Posterior vena cava (tissue), 2 donors: ENCODE measurements at places on chromosomes 16 and 17. TPM values are rescaled to one million over a fixed set of nuclear protein-coding genes. Genes with fewer than 3 reads are reported as not detected.
A peak's percentile ranks its signal among the peaks of the same experiment; 100 is the strongest.

DNA sequence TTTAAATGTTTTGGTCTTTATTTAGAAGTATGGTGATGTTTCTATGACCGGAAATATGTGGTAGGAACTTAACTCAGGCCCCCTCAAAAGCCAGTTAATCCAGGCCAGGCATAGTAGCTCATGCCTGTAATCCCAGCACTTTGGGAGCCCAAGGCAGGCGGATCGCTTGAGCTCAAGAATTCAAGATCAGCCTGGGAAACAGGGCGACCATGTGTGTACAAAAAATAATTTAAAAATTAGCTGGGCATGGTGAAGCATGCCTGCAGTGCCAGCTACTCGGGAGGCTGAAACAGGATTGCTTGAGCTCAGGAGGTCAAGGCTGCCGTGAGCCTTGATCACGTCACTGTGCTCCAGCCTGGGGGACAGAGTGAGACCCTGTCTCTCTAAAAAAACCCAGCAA is 10.3 kb downstream of the RSL1D1 start:
- DNase-seq, result no peak

- DNase-seq, result peak; percentile 58
Measured at GRCh38 chr16:68401871-68402747, 46.2 kb downstream of the SMPD3 start.

- no peak for DNase-seq
Measured at GRCh38 chr16:49745311-49745747, 110.6 kb downstream of the ZNF423 start.

DNA sequence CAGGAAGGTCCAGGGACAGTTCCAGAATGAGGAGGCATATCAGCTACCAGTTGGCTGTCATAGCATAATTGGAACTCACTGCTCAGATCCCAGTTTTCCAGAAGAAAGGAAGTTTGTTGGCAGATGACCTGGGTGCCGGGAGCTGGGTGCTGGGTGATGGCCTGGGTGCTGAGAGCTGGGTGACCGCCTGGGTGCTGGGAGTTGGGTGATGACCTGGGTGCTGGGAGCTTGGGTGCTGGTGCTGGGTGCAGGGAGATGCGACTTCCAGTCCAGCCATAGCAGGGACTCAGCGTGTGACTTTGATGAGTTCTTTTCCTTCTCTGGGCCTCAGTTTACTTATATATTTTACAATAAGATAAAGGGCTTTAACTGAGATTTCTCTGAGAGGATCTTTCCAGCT is 18.0 kb downstream of the WSCD1 start:
- peak; percentile 42 for DNase-seq

SLC12A3 gene
- total RNA-seq, result not detected

DNA sequence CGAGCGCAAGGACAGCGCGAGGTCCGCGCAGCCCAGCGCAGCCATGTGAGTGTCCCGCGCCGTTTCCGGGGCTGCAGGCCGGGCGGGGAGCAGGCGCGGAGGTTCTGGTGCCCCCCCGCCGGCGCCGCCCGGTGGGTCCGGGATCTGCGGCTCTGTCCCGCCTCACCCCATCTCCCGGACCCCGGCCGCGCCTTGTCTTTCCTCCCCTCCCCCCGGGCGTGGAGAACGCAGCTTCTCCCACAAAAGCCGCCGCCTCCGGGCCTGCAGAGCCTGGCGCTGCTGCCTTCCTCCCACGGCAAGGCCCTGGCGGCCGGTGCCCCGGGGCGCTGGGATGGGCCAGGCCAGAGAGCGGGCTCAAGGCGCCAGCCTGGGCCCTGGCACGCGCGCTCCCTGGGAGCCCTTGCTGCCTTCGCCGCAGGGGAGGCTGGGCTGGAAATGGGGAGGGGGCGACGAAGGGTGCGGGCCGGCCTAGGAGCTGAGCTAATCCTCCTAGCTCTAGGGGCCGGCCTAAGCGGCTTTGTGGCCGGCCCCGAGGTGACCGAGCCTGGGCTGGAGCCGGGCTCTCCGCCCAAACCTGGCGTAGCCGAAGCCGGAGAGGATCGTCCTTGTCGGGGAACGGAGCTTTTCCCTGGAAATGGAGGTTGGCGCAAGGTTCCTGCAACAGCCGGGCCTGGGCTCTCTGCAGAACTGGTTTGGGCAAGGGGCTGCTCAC is 397 bp downstream of the RIPOR1 start:
- no peak for DNase-seq

GRCh38 chr17:2478458-2478857 is 33.2 kb downstream of the METTL16 start:
- no peak for DNase-seq

GRCh38 chr17:14813649-14814370 is 451.3 kb downstream of the PMP22 start:
- peak; percentile 71 for DNase-seq

DNA sequence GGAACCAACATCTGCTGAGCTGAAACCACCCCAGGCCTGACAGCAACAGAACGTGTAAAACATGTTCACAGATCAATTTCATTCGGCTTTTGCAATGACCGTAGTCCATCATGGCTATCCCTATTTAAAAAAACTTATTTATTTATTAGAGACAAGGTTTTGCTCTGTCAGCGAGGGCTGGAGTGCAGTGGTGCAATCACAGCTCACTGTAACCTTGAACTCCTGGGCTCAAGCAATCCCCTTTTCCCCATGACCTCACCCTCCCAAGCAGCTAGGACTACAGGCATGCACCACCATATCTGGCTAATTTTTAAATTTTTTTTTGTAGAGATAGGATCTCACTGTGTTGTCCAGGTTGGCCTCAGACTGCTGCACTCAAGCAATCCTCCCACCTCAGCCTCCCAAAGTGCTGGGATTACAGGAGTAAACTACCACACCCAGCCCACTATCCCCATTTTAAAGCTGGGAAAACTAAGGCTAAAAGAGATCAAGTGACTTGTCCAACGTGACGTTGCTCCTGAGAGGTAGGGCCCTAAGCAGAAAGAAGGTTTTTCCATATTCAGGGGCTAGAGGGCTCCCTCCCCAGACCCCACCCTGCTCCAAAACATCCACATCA is 77.7 kb downstream of the MYH11 start:
- no peak for DNase-seq

GRCh38 chr17:7686222-7687071 is 843 bp downstream of the TP53 start:
- DNase-seq, result peak; percentile 92

GRCh38 chr16:30778549-30779244 is 8.3 kb downstream of the ZNF629 start:
- no peak for DNase-seq

DNA sequence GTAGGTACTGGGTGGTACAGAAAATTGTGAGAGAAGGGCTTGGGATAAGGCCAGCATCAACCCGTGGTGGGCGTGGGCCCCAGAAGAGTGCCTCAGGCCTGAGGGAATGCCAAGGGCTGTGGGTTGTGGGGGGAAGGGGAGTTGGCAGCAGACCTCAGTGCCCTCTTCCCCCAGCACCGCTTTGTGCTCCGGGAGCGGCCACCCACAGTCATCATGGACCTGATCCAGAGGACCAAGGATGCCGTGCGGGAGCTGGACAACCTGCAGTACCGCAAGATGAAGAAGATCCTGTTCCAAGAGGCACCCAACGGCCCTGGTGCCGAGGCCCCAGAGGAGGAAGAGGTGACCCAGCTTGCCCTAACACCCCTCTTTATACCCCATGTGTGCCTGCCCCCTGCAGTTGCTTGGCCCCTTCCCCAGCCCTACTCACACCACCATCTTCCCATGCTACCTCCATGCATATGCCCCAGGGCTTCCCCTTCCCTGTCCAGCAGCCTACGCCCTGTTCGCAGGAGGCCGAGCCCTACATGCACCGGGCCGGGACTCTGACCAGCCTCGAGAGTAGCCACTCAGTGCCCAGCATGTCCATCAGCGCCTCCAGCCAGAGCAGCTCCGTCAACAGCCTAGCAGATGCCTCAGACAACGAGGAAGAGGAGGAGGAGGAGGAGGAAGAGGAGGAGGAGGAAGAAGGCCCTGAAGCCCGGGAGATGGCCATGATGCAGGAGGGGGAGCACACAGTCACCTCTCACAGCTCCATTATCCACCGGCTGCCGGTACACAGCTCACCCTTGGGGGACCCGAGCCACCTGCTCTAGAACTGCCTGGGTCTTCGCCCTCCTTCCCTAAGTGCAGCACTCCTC is 9.1 kb downstream of the TAOK2 start:
- DNase-seq, result peak; percentile 59

GRCh38 chr17:48769009-48769675 is 40.6 kb upstream of the HOXB13 start:
- DNase-seq, result no peak

DNA sequence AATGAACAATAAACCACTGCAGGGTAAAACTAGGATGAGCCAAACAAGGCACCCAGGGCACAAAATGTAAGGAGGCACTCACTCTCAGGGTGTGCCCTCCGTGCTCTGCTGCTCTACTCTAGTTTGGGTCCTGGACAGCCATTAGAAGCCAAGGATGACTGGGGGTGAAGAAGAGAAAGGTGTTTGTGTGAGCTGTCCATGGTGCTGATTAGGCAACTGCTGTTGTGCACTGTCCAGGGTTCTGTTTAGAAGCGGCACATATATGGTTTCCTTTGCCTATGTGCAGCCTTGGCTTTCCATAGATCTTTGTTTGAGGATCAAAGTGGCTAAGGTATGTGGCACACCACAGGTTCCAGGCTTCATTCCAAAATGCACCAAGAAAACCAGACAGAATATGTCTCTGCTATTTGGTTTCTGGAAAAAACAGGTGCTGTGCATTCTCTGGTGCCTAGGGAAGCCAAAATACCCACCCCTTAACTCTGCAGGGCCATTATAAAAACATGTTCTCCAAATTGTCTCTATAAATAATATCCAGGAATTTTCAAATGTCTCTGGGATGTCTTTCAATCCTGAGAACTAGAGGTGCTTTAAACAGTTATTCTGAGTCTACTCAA is 123.5 kb downstream of the CBLN1 start:
- no peak for DNase-seq

DNA sequence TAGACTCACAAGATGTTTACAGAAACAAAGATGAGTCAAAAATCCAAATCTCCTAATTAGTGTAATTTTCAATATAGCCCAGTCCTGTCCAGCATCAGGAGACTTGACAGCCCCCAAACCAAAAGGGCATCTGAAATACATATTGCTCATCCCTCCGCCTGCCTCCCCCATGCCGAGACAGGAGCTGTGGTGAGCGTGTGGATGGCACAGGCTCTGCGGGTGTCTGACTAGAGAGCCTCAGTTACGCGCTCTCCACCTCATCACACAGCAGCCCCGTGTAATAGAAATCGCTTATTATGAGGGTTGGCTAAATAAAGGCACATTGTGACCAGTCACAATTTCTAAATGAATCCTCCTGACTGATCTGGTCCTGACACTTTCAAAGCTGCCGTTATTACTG is 43.1 kb upstream of the CBLN1 start:
- no peak for DNase-seq

- no peak for DNase-seq
Measured at GRCh38 chr16:25443994-25444393, 186.3 kb upstream of the ZKSCAN2 start.

CHST4 gene
- total RNA-seq, result not detected

NRN1L gene
- total RNA-seq, result not detected

CES5A gene
- not detected for total RNA-seq

- DNase-seq, result peak; percentile 98
Measured at GRCh38 chr16:30377812-30378235, 3.2 kb downstream of the MYL11 start.

C17orf50 gene
- total RNA-seq, result not detected

DNA sequence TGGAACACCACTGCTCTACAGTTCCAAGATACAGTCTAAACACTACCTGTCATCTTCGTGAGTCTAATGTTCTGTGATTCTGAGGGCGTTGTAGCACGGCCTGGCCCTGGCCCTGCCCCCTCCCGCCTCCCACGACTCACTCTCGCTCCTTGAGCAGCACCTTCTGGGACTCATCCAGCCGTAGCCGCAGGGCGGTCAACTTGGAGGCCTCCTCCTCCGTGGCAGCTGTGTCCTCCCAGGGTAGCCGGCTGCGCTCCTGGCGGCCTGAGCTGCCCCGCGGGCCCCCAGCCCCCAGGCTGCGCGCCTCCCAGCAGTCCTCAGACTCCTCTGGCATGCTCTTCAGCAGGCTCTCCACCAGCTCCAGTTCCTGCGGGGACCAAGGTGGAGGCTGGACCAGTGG is 10.6 kb downstream of the CCDC102A start:
- no peak for DNase-seq

DNA sequence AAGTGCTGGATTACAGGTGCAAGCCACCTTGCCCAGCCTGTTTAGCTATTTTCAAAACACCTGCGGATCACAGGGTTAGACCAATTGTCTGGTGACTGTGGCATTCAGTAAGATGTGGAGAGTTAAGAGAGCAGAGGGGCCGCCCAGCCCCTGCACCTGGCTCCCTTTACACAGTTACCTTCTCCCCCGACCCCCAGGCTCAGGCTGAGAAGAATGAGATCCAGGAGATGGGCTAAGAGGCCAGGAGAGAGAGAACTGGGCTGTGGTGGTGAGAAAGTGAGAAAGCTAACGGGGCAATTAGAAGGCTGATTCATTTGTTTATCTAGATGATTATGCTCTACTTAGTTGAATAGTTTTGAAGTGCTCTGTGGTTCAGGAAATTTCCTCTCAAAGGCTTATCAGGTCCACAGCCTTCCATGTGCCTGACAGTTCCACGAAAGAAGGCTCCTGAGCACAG is 67.8 kb upstream of the AXIN2 start:
- no peak for DNase-seq
